SK-N-DZ (cell line): ENCODE measurements at places on chromosomes 4 and X.
A peak's percentile ranks its signal among the peaks of the same experiment; 100 is the strongest.

DNA sequence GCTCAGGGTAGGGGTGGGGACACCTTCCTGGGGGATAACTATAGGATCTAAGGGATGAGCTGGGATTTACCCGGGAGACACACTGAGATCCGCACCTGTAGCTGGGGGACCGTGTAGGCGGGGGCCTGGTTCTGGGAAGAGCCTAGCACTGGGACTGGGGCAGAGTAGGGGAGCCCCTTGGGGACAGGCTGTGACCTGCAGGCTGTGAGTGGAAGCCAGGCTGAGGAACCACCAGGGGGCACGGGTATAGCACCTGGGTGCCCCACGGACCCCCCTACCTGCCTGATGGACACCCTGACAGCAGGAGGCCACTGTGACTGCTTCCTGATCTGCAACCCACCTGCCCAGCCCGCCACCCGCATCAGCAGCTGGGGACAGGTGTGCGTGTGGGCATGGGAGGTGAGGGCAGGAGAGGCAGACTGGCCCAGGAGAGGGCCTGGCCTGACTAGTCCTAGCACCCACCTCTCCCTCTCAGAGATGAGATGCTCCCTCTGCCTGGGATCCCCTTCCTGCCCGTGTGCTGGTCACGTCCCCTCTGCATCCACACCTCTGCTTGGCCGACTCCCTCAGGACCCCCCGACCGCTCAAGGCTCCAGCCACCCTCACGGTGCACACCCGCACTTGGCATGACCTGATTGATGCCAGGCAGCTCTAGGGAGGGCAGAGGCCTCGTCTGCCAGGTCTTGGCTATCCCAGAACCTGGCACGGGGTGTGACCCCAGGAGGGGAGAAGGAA is 94.2 kb upstream of the NKX1-1 start:
- DNase-seq = no peak

GRCh38 chrX:145825896-145826295 is 8.3 kb downstream of the SLITRK2 start:
- DNase-seq = no peak

GRCh38 chr4:97317671-97318070 is 825.6 kb downstream of the STPG2 start:
- no peak for DNase-seq

- DNase-seq = no peak
These were observed 353 bp upstream of the SMIM10 start for GRCh38 chrX:134990475-134990800.

DNA sequence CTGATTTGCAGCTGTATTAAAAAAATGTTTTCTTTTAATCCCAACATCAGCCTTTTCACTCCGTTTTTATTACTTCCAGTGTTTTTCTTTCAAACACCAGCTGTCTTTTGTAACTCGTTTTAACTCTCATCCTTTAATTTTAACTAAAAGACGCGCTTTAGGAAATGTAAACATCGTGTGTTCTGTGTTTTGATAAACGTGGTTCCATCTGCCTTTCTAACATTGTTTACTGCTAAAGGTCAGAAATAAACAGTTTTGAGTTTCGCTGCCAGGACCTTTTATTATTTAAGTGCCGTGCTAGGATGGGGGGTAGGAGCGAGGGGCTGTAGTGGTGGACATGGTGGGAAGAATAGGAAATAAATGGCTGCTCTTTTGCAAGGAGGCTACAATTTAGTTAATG is 1.5 kb downstream of the N4BP2 start:
- DNase-seq = peak; percentile 7

GRCh38 chr4:145679991-145680455 is at the start of gene C4orf51:
Gene C4orf51, plus strand, starts transcription at chr4:145680146. Its CDS starts 58 bp downstream, at chr4:145680204.
- DNase-seq = no peak

DNA sequence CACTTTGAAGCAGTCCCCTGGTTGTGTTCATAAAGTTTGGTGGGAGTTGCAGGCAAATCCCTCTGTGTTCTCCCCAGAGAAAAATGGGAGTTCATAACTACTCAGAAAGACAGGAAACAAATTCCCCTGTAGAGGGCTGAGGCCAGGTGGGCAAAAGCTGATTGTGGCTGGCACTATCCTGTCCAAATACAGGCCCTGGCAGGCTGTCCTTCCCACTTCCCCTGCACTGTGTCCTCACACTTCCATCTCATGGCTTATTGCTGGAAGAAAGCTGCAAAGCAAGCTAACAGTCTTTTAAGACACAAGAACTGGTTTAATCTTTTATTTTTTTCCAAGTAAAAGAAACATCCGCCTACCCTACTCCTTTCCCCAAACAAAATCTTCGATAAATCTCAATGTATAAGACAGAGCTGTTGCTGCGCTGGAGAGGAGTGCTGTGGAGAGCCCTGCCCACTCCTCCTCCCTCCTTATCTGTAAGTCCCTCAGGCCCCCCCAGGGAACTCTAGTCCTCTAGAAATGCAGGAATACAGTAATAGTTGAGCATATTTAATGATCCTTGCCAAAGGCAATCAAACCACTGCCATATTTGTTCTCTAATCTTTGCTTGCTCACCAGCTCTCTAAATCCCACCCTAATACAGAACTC is 14.0 kb downstream of the TAPT1 start:
- no peak for DNase-seq

GRCh38 chrX:27728291-27728690 is 79.5 kb upstream of the MAGEB10 start:
- no peak for DNase-seq

DNA sequence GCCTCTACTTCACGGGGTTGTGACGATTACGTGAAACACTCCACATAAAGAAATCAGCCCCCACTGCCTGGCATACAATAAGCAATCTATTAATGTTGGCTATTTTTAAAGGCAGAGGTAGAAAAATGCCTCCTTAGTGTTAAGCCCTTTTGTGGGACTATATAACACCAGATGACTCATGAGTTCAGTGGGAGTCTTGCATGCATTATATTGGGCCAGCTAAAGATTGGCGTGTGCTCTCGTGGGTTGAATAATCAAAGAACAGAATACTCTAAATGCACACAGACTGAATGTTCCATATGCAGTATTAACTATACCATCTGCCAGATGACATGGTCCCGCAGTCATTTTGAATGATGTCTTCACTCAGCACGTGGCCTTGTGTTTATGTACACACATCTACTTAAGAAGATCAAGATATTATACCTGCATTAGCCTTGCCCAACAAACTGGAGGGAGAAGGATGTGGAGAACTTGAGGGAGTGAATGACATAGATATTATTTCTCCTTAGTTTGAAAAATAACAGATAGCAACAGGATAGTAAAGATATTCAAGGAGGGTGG is 85.0 kb upstream of the MYOZ2 start:
- no peak for DNase-seq

DNA sequence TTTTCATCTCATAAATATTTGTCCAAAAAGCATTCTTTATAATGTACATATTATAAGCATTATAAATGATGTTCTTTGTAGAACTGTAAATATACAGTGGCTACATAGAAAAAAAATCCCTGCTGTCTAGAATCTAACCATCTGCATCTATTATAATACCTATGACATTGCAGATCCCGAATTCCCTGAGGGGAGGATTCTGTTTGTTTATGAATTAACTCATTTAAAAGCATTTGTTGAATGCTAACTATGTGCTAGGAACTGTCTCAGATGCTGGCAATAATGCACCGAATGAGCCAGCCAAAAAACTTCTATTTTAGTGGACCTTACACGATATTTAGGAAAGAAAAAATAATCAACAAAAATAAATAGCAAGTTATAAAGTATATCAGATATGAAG is 189.6 kb downstream of the PACRGL start:
- DNase-seq = no peak

DNA sequence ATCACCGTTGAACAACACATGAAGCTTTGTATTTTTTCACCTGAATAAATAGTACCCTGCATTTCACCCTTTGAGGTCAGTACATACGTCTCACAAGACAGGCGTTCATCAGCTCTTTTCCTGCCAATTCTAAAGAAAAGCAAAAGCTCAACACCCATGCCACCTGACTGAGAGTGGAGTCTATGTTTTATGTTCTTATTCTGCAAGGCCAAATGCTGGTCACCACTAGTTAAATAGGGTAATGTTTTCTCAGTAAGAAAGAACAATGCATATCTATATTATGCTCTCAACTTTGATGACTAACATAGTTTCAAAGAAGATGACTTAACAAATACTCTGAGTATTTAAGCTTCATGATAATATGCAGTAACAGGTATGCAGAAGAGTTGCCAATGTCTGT is 336.3 kb upstream of the BMP3 start:
- DNase-seq = no peak

- DNase-seq = peak; percentile 2
These were observed 611.2 kb downstream of the PPP4R3C start for GRCh38 chrX:26851981-26852380.

GRCh38 chr4:8542776-8543525 is 37.2 kb upstream of the GPR78 start:
- no peak for DNase-seq

DNA sequence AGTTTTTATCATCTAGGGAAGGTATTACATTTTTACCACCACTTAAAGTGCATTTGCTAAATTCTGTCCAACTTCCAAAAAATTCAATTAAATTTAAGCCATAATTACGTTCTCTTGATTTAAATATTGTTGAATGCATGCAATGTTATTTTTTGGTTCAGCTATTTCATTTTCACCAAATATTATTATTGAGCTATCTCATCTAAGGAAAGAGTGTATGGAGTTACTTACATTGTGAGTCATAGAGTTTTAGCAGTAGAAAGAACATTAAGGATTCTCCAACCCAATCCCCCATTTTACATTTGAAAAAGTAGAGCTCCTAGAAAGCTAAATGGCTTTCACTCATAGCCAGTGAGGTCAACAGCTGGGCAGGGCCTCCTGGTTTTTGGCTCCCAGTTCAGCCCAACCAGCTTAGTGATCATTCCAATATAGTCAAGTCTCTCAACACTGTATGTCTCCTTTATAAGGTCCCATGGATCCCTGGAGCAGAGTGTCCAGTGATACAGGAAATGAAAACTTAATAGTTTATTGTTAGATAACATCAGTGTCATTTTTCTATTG is 60.5 kb downstream of the NDNF start:
- DNase-seq = no peak

DNA sequence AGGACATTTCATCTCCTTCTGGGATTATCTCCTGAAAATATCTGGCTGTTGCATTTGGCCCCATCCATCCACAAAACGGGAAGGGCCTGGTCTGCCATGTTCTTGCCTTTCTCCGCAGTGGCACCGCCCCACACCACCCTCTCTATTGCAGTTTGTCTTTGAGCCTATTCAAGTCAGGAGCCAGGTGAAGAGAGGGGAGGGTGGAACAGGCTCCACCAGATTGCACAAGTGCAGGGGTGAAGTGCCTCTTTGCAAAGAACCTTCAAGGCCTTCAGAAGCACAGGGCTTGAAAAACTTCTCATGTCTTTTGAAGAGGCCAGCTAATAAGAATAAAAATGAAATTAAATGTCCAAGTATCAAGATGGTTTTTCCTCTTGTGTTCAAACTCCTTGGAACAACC is 28.7 kb downstream of the RS1 start:
- no peak for DNase-seq

DNA sequence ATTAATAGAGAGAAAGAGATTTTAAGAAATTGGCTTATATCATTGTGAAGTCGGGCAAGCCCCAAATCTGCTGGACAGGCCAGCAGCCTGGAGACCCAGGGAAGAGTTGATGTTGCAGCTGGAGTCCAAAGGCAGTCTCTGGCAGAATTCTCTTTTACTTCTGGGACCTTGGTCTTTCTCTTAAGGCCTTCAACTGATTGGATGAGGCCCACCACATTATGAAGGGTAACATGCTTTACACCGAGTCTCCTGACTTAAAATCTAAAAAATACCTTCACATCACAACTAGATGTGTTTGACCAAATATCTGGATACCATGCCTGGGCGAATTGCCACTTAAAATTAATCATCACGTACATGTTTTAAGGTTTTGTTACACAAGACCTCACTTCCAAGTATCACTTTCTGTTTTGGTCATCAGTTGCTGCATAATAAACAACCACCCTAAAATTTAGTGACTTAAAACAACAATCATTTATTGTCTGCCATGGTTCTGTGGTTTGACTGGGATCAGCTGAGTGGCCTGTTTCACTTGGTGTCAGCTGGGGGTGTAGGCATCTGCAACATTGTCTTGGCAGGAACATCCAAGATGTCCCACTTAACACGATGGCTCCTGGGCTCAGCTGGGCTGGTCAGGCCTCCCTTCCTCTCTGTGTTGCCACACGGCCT is 3.4 kb downstream of the CD38 start:
- DNase-seq = no peak

DNA sequence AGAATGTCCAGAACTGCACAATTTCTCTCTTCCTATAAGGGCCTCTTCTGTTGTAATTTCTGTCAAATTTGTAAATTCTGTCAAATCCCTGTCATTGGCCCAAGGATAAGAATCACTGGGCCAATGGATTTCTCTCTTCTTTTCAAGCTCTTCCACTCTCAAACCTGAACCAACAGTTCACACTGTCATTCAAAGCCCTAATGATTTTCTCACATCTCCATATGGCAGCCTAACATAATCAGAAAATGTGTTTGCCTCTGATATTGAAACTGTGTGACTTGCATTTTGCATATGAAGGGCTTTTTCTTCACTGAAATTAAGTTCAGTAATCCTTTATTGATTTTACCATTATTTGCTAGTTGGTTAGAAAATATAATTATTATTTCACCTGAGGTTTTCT is 1349.1 kb downstream of the FSTL5 start:
- no peak for DNase-seq

- no peak for DNase-seq
These were observed 172.8 kb downstream of the FBXW7 start for GRCh38 chr4:152363086-152363485.

- no peak for DNase-seq
These were observed 43.8 kb downstream of the NHSL2 start for GRCh38 chrX:71954458-71954857.

- DNase-seq = no peak
These were observed 732.6 kb upstream of the LCORL start for GRCh38 chr4:18754180-18754579.

GRCh38 chr4:51880016-51880915 is 37.3 kb downstream of the DCUN1D4 start:
- DNase-seq = no peak

DNA sequence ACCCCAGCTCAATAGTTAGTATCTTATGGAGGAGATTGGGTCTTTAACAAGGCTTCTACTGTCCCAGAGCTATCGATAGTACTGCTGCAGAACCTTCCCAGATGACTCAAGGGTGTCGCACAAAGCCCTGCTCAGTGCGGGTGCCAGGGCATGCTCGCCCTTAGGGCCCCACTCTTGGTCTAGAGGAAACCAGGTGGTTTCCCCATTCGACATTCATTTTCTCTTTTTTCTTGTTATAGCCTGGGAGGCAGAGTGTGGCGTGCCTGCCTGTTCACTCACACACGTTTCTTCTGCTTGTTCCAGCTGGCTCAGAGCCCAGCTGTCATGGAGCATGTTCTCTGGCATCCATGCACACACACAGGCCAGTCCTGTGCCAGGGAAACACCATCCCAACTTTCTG is 144.5 kb downstream of the SMIM20 start:
- no peak for DNase-seq

DNA sequence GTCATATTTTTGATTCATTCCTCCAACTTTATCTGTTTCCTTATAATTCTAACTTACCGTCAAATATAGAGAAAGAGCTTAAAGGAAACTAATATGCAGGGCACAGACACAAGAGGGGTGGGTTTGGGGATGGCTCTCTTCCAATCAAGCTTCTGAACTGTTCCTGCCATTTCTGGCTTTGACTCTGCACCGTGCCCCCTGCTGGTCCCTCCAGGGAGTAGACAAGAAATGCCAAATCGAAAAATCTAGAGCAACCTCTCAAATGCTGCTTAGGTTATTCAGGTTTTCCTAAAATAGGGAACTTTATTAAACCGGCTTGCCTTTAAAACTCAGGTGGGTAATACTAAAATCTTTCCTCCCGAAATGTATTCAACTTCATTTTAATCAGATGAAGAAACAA is 39.8 kb upstream of the VCX3A start:
- DNase-seq = no peak
